Liver (tissue), 10 donors: ENCODE measurements at places on chromosomes 1 and 21. TPM values are rescaled to one million over a fixed set of nuclear protein-coding genes. Genes with fewer than 3 reads are reported as not detected.

- H3K36me3 ChIP-seq, result no peaks in the 10 kb centered on the region
- H3K27ac ChIP-seq, result no peak overlapping the region
- DNase-seq, result no peak
These were observed 24.8 kb upstream of the SELENON start for GRCh38 chr1:25774921-25775771.

GRCh38 chr21:34305605-34306604 is 57.9 kb upstream of the KCNE2 start:
- no peaks in the 10 kb centered on the region for H3K4me1 ChIP-seq
- H3K36me3 ChIP-seq, result no peaks in the 10 kb centered on the region
- no peak overlapping the region for H3K4me3 ChIP-seq
- no peak overlapping the region for H3K27ac ChIP-seq

DNA sequence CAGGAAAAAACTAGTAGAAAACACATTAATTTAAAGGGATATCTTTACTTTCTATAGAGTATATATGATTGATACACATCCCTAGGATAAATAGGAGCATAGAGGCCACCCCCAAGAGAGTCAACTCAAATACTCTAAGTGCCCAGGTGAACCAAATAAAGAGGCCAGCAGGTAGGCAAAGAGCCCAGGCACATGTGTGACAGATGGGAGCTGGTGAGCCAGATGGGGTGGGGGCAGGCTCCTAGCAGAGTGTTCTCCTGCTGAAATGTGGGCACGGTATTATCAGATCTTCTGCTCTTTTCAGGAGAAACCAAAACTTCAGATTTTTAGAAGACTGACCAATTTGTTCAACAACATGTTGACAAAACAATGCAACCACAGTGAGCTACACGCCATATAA is 333.4 kb upstream of the PKN2 start:
- H3K4me3 ChIP-seq, result no peak overlapping the region
- H3K36me3 ChIP-seq, result no peaks in the 10 kb centered on the region
- H3K27me3 ChIP-seq, result no peaks in the 10 kb centered on the region
- DNase-seq, result no peak

DNA sequence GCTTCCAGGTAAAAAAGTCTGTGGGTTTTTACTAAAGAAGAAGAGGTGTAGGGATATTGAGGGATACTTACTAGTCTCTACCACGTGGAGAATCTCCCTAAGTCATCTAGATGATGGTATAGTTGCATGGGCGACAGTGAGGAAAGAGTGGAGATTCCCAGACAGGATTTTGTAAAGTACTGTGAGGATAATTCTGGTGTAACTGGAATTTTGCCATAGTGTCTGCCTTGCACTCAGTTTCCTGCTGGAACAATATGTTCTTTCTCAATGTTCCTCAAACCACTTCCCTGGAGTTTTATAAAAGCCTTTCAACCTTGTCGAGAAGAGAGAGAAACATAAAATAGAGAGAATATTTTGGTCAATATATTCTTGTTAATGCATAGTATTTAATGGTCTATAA is 95.1 kb upstream of the WLS start:
- H3K4me3 ChIP-seq, result no peak overlapping the region
- H3K4me1 ChIP-seq, result no peaks in the 10 kb centered on the region
- H3K36me3 ChIP-seq, result no peaks in the 10 kb centered on the region
- no peak overlapping the region for H3K27ac ChIP-seq

- H3K4me1 ChIP-seq, result peaks cover 7% of the 10 kb centered on the region
- no peaks in the 10 kb centered on the region for H3K27me3 ChIP-seq
- H3K27ac ChIP-seq, result no peak overlapping the region
- DNase-seq, result no peak
These were observed 19.7 kb downstream of the BCAR3 start for GRCh38 chr1:93661829-93662474.

- H3K27ac ChIP-seq, result no peak overlapping the region
- H3K27me3 ChIP-seq, result no peaks in the 10 kb centered on the region
- H3K4me1 ChIP-seq, result no peaks in the 10 kb centered on the region
- no peaks in the 10 kb centered on the region for H3K36me3 ChIP-seq
These were observed 19.0 kb downstream of the CYP4B1 start for GRCh38 chr1:46817814-46818213.

- H3K4me3 ChIP-seq, result no peak overlapping the region
- H3K4me1 ChIP-seq, result no peaks in the 10 kb centered on the region
- H3K27ac ChIP-seq, result no peak overlapping the region
- no peak for DNase-seq
- H3K36me3 ChIP-seq, result peaks cover 7% of the 10 kb centered on the region
These were observed 170.5 kb downstream of the APP start for GRCh38 chr21:25999921-26000582.

DNA sequence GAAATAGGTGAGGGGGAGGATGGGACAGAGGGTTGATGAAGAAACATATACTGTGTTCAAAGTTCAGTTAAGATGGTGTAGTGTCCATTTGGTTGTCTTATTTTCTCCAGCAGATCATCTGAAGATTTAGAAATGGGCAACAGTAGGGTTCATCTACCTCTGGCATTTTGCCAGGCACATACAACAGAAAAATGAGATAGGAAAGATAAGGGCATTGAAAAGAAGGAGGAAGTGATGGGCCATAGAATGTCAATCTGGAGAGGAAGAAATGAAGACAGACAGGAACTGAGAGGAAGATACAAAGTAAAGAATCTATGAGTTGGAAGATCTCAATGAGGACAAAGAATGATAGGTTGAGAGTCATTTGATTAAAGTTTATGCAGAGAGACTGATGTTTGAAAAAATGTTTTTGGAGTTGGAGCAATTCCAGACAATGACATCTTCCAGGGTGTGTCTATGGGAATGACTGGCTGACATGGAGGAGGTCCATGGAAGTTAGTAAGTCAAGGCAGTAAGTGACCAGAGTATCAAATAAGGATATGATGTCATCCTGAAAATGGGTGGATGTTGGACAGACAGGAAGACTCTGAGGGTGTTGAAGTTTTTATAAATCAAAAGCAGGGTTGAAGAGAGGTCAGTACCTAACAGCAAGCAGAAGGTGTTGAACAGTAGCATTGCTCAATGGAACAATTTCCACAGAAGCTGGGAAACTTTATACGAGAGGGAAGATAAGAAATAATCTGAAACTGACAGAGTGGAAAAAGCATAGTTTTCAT is 18.7 kb upstream of the CD55 start:
- DNase-seq, result no peak
- H3K4me3 ChIP-seq, result no peak overlapping the region
- no peak overlapping the region for H3K27ac ChIP-seq
- peaks cover 4% of the 10 kb centered on the region for H3K4me1 ChIP-seq
- no peaks in the 10 kb centered on the region for H3K36me3 ChIP-seq

GRCh38 chr1:222829868-222830267 is 15.0 kb downstream of the DISP1 start:
- H3K4me1 ChIP-seq, result no peaks in the 10 kb centered on the region
- H3K27ac ChIP-seq, result no peak overlapping the region
- no peaks in the 10 kb centered on the region for H3K36me3 ChIP-seq
- no peak for DNase-seq

- no peak for DNase-seq
- H3K4me1 ChIP-seq, result no peaks in the 10 kb centered on the region
These were observed 6.6 kb downstream of the SELP start for GRCh38 chr1:169623132-169623926.

DNA sequence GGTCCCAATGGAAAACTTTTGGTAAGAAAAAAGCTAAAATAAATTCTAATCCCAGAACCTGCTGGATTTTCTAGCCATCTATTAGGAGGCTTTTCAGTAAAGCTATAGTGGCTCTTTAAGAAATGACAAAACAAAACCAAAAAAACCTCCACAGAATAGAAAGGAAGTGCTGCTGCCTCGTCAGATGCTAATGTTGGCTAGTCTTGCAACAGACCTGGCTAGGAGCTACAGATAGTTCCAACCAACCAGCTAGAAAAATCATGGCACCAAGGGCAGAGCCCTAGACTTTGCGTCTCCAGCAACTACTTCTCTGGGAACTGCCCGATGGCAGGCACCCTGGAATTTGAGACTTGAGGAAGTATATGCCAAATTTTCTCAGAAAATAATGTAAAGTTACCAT is 7.6 kb downstream of the CD101 start:
- H3K27me3 ChIP-seq, result no peaks in the 10 kb centered on the region
- DNase-seq, result no peak
- no peak overlapping the region for H3K4me3 ChIP-seq
- H3K27ac ChIP-seq, result no peak overlapping the region

Gene CD34
- total RNA-seq, result 1.5 TPM

Gene TMPRSS2
- total RNA-seq, result 32.0 TPM

Gene KCNC4
- 2.5 TPM for total RNA-seq
